Right ventricle myocardium inferior (tissue), 1 donor: ENCODE measurements at places on chromosomes 3 and 15.
A peak's percentile ranks its signal among the peaks of the same experiment; 100 is the strongest.

DNA sequence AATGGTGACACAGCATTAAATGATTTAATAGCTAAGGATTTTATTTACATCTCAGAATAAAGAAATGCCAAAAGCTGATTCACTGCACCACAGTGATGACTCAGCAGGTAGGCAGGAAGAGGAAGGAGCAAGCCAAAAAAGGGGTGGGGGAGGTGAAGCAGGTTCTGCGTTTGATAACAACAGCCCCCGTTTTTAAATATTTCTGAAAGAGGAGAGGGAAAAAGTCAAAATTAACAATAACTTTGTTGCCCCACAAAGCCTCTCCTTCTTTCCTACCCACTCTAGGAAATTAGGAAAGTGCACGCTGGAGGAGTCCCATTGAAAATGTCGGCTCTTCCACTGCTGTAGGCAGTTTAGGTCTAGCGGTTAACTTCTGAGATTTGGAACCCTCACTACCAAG is 9.9 kb upstream of the CCDC54 start:
- no peak for DNase-seq

- DNase-seq: peak; percentile 35
Measured at GRCh38 chr15:77759896-77760592, 127.3 kb upstream of the LINGO1 start.

- DNase-seq: no peak
Measured at GRCh38 chr3:150830094-150830681, 67.2 kb upstream of the SIAH2 start.

- no peak for DNase-seq
Measured at GRCh38 chr15:39194106-39194830, 386.6 kb upstream of the THBS1 start.

GRCh38 chr15:70505411-70505919 is 257.9 kb downstream of the UACA start:
- no peak for DNase-seq

GRCh38 chr3:83093222-83093572 is 1331.8 kb upstream of the GBE1 start:
- DNase-seq: no peak

GRCh38 chr3:139441656-139442055 is 34.7 kb downstream of the RBP2 start:
- no peak for DNase-seq

- DNase-seq: no peak
Measured at GRCh38 chr15:51223771-51224229, 114.6 kb downstream of the CYP19A1 start.

DNA sequence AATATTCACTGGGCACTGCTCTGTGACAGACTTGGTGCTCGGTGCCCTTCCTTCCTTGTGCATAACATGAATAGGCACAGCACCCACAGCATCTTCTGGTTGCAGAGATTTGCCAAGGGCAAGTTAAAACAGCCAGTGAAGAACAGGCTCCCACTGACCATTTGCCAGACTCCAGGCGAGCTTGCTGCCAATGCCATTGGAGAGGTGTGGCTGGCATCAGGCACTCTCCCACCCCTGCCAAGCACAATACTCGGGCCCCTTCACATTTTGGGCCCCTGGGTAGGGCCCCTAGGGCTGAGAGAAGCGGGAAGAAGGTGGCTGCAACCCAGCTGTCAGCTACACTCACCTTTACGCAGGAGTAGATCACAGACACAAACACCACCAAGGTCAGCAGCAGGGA is 112.1 kb downstream of the SEC22A start:
- peak; percentile 59 for DNase-seq

DNA sequence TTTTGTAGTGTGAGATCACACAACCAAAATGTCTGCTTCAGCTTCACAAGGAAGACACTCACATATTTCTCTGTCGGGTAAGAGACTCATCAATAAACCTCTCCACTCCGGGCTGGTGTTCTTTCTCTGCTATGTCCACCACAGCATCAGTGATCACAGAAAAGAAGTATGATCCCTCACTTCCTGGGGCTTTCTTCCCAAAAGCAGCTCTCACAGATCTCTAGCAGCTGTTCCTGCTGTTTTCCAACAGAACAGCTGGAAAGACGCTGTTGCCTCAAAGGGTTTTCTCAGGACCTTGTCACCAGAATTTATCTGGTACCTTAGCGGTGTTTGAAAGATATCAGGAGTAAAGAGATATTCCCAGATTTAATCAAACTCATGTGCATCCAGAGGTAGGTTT is 46.4 kb downstream of the GATM start:
- DNase-seq: no peak

DNA sequence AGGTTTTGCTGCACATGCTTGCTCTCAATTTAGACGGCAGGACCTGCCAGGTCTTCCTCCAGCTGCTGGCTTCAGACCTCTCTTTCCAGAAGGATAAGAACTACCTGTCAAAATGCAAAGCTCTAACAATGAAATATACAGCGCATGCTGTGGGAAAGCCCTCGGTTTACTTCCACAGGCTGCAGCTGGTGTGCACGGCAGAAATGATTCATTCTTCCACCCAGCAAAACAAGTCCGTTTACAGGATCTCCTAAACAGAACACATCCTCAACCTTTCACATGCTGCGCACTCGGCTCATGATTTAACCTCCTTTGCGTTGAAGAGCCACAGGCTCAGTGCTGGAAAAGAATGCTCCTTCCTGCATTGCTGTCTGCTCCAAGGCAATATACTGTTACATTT is 92.4 kb upstream of the WNT5A start:
- no peak for DNase-seq

DNA sequence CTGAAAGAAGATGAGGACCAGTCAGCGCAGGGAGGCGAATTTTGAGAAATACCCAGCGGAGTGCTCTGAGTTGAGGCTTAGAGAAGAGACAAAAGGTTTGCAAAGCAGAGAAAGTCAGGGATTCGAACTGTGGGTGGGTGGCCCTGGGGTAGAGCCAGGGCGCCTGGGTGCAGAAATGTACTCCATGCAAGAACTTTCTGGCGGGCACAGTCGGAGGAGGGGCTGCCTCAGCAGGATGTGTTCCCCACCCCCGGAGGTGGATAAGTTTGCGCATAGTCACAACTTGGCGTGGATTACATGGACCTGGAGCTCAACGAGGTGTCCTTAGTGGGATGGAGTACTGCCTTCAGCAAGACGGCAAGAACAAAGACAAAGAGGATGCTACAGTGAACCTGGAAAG is 117.3 kb upstream of the ALDH1A3 start:
- DNase-seq: peak; percentile 53

GRCh38 chr3:89521328-89521727 is 413.9 kb downstream of the EPHA3 start:
- no peak for DNase-seq

- no peak for DNase-seq
Measured at GRCh38 chr3:9696480-9697220, 7.0 kb upstream of the CPNE9 start.

DNA sequence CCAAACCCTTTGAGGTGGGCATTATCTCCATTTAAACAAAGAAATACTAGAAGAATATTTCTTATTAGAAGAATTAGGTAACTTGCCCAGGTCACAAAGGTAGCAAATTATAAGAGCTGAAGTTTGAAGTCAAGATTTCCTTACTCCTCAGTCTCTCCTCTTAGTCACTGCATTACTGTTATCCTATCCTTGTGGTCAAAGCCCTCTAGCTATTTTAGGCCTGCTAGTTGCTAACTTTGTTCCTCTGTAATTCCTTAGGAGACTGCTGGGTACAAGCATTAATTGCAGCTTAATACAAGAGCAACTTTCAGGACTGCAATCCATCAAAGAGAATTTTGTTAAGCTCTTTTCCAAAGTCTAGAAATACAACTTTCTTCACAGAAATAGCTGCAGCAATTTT is 528.2 kb downstream of the ZIC1 start:
- DNase-seq: no peak

GRCh38 chr3:63774781-63775180 is 44.3 kb upstream of the C3orf49 start:
- no peak for DNase-seq

- DNase-seq: no peak
Measured at GRCh38 chr15:101092156-101092866, 159.5 kb downstream of the CHSY1 start.

GRCh38 chr15:99732751-99733267 is 428 bp downstream of the LYSMD4 start:
- no peak for DNase-seq

DNA sequence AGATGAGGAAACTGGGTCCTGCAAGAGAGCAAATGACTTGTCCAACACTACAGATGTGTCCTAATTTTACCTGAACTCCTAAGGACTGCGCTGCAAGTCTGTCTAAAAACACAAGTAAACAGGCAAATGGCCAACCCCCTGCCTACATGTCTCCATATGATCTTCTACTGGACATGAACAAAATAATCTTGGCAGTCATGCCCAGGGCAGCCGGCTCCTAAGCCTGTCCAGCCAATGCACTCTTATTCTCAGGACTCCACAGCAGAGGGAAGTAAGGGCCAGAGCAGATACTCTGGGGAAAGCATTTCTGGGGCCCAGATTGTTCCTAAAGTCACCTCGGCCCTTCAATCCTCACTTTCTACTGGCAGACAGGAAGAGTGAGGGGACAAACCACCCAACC is 10.3 kb downstream of the COLQ start:
- DNase-seq: no peak

DNA sequence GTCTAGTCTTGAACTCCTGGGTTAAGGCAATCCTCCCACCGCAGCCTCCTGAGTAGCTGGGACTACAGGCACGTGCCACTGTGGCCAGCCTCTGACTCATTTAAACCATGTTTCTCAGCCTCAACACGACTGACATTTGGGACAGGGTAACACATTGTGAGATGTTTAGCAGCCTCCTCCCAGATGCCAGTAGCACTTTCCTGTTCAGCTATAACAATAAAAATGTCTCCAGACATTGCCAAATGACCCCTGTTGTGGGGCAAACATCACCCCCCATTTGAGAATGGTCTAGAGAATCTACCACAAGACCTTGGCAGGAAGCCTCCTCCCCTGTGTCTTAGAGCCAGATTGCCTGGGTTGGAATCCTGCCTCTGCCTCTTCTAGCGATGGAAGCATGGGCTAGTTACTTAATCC is 8.4 kb downstream of the TMEM40 start:
- no peak for DNase-seq

DNA sequence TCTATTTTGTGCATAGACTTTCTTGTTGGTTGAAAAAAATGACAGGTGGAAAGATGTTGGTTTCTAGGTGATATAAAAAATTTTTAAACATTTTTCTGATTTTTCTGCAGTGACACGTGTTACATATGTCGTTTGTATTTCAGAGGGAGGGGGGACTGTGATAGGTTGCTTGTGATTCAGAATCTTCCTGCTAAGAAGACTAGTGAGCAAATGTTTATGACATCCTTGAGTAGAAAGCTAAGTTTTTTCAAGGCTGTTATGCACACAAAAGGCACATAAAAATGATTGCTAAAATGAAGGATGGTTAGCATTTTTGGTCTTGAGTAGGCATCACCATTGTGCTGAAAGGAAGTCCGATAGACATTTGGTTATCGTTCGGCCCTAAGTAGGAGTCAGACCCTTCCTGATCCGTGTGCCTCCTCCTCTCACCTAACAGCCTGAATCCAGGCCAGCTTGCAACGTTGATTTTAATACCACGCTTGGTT is 1.5 kb downstream of the ZNF639 start:
- DNase-seq: no peak

DNA sequence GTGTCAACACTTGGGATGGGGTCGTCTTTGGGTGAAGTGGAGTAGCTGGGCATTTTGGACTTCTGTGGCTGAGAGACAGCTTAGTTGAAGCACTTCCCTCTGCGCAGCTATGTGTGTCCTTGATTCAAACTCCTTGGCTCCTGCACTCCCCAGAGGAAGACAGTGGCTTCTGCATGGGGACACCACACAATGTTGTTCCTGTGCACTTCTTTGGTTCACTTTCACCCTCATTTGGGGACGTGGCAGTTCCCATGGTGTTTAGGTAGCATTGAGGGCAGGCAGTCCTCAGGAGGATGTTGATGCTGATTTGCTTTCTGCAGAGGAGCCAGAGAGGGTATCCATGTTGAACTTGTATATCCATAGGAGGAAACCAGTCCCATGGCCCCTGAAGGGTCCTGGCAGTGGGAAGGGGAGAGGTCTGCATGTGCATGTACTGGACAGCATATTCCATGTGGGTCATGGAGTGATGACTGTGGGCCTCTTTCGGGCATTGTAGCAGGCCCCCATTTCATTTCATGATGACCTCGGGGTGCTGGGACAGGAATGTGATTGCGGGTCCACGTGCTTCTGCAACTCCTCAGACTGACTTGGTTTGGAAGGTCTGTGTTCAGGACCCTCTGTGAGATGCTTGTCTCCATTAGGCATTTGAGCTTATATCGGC is 135.4 kb downstream of the SNRPN start:
- DNase-seq: no peak

DNA sequence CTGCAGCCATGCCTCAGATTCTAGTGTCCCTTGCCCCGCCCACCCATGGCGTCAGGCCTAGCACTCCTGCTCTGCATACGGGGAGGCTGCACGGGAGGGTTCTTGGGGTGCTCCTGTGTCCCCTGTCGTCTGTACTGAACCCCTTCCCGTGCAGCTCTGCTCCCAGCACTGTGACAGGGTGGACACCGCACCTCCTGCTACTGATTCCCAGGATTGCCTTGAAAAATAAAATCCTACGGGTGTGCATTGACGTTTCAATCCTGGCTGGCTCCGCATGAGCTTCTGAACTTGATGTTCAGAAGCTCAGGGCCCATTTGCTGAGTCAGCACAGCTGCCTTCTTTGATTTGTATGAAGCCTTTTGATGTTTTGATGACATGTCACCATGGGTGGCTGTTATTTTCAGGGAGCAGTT is 176.4 kb downstream of the APBA2 start:
- no peak for DNase-seq

DNA sequence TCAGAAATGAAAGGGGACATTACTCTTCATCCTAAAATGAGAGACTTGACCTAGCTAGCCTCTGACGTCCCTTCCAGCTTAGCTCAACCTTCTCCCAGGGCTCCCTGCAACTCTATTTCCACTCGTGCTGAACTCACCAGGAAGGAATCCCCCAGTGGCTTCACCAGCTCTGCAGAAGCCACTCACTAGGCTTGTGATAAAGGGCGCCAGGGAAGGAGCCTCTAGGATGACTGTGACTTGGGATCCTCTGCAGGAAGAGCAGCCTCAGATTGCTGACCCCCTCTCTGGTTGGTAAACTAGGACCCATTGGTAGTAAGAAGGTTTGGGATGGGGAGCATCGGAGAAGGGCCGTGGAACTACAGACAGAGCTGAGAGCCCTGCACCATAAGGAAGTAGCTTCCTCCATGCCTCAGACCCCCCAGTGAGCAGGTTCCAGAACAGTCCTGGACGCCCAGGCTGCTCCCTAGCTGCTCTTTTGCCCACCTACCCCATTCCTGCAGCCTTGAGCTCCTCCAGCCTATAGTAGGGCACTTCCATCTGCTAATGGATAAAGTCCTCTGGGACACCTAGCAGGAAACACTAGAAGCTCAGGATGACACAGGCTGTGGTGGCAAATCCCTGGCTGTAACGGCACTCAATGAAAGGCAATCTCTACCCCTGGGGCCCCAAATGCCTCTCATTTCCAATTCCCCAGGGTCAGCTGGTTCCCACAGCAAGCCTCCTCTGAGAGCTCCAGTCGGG is 26.0 kb downstream of the PLA2G4F start:
- DNase-seq: no peak

- DNase-seq: no peak
Measured at GRCh38 chr3:23333633-23334032, 130.5 kb downstream of the UBE2E2 start.

- no peak for DNase-seq
Measured at GRCh38 chr3:4675704-4676103, 182.6 kb downstream of the ITPR1 start.
